ENCODE measurements at places on chromosomes 1 and 21.

GRCh38 chr1:48216941-48217340 lies 5.6 kb upstream of the SLC5A9 start:
- no peak for DNase-seq

GRCh38 chr1:184393962-184394361 lies 7.1 kb downstream of the C1orf21 start:
- no peak for DNase-seq

DNA sequence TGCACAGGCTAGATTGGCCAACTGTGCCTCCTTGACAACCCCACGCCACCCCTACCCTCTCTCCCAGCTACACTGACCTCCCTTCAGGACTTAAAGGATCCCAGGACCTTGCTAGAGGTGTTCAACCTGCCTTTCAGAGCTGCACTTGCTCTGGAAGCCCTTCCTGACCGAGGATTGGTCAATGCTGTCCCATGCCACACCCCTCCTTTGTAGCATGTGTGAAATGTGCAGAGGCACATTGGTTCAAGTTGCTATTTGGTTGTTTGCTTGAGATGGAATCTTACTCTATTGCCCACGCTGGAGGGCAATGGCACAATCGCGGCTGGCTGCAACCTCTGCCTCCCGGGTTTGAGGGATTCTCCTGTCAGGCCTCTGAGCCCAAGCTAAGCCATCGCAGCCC lies 21.8 kb downstream of the ACTA1 start:
- no peak for DNase-seq

DNA sequence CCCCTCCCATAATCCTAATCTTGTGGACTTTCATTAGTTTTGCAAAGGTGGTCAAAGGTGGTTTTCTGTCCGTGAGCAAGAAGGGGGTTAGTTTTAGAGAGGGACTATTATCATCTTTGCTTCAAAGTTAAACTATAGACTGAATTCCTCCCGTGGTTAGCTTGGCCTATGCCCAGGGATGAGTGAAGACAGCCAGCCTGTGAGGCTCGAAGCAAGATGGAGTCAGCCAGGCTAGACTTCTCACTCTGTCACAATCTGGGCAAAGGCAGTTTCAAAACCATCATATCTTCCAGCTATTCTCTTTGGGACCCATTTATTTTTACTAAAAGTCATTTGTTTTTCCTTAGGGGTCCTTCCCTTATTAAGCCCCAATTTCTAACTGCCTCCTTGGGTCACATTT lies 12.9 kb upstream of the ENO1 start:
- DNase-seq = no peak

Measured in activated gamma-delta T cell treated with anti-CD3 and anti-CD28 coated beads, Interleukin-2, amount 50 U/mL, for 16 hours (primary cell).